ENCODE measurements at places on chromosomes 11 and 22.

DNA sequence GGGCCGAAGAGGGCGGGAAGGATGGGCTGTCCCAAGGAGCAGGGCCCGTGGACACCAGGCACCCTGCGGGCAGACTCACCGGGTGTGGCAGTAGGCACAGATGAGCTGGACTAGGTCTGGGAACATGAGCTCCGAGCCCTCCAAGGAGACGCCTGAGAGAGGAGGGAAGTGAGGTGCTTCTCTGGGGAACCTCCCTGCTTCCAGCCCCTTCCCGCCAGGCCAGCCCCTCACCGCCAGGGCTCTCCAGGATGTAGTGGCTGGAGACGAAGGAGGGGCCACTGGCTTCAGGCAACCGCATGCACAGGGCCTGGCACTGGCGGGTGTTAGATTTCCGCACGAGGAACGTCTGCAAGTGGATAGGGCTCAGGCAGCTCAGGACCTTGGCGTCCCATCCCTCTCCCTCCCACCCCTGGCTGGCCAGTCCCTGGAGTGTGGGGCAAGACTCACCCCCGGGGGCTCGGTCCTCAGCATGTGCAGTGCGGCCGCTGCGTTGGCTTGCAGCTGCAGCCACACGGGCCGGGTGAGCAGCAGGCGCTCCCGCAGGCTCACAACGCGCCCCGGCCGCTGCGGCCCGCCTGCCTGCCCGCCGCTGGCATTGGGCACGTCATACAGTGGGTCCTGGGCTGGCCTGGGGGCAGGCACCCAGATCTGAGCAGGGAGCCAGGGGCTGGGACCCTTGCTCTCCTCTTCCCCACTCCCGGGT lies 552 bp downstream of the RIN1 start:
- peak; percentile 69 for DNase-seq

DNA sequence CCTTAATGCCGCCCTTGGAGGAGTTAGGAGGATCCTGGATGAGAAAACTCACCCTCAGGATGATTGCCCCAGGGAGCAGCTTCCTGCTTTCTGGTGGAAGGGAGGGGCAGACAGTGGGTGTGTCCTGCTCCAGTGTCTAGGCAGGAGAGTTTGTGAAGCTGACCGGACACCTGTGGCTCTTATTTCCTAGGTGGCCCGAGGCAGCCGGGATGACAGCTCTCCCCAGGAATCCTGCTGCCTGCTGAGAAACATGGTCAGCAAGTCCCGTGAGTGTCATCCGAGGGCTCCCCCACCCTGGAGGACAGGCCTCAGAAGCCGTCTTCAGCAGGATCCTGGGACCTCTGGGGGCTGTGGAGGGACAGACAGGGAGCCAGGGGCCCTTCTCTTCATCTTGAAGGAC lies 50.4 kb downstream of the ST3GAL4 start:
- DNase-seq, result no peak

DNA sequence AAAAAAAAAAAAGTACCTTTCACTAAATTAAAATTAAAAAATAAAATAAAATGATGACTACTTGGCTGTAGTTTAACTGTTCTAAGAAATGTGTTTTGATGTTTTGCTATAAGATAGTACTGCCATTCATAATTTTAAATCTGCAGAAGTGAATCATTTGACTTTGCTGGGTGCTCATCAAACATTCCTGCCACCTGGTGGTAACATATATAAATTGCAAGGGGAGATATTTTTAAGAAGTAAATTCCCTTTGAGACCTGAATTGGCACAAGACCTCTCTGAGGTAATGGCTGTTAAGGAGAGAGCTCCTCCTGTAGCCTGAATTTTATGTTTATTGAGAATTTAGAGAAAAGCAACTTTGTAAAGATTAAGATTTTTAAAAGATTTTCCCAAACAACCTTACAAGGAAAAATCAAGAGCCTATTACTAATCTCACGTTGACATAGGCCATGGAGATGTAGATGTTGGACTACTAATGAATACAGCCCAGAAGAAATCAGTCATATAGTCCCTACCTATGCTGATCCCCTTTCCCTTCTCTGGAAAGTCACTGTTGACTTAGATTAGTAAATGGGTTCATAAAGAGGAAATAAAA lies 11.9 kb upstream of the NARS2 start:
- DNase-seq, result peak; percentile 24

DNA sequence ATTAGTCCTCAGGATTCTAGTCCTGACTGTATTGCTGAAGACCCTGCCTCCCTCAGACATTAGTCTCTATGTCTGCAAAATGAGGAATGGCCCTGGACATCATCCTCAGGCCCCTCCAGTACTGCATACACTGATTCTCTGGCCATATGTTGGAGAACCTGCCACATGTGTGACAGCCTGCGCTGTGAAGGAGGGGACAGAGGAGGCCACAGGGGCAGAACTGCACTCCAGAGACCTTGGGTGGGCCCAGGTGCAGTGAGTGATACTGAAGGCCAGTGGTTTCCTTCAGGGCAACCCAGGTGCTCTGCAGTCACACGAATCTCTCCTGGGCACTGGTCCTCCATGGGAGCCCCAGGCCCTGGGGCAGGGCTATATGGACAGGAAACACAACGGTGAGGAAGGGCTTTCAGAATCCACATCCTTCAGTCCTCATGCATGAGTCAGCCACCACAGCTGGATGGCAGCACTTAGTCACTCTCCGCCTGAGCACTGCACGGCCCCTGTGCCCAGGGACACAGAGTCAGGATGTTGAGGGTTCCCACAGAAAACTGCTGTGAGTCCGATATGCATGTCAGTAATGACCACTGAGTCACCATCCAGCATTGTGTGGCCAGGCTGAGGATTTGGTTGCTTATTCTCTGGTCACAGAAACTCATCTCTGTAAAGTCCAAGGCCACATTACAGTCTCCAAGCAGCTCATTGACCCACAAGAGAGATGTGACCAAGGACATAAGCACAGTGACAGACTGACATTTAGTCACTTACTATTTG lies 39.7 kb downstream of the ME3 start:
- peak; percentile 100 for DNase-seq

DNA sequence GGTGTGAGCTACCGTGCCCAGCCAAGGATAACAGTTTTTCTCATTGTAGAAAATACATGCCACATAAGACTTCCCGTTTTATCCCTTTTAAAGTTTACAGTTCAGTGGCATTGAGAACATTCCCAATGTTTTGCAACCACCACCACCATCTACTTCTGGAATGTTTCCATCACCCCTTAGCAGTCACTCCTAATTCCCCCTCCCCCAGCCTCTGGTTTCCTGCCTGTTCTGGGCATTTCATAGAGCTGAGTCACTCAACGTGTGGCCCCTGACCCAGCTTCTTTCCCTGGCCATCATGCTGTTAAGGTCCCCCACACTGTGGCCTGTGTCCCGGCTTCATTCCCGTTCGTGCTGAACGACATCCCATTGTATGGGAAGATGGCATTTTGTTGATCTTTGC lies 30.7 kb downstream of the FGF4 start:
- DNase-seq, result peak; percentile 90

GRCh38 chr11:104876324-104876723 lies 21.9 kb downstream of the CASP12 start:
- no peak for DNase-seq

- no peak for DNase-seq
Measured at GRCh38 chr22:32306561-32306960, 51.1 kb upstream of the RFPL3 start.

GRCh38 chr11:64862987-64863390 lies 15.4 kb downstream of the EHD1 start:
- DNase-seq, result peak; percentile 48

GRCh38 chr22:38614332-38615063 lies 41.7 kb downstream of the FAM227A start:
- peak; percentile 20 for DNase-seq

DNA sequence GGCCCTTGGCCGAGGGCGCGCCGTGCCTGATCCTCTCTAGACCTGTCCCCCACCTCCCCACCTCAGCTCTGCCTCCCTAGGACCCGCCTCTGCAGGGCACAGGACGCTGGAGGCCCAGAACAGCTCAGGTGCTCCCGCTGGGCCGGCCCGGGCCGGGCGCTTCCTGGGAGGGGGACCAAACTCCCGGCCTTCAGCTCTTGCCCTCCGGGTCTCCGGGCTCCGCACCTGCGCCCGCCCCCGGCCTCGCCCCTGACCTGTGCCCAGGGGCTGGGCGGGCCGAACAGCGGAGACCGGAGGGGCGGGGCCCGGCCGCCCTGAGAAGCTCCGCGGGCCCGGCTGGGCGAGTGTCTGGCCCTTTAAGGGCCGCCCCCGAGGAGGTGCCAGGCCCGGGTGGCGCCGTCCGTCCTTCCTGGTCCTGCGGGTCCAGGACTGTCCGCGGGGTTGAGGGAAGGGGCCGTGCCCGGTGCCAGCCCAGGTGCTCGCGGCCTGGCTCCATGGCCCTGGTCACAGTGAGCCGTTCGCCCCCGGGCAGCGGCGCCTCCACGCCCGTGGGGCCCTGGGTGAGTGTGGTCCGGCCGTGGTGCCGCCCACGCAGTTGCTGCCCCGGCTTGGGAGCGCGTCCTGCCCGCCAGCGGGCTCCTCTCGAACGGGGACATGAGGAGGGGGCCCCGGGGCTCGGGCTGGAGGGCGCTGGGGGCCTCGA lies at the start of gene SSH3:
TSS of gene SSH3 (plus strand) at position 399 of the 703 bp plus-strand sequence. CDS start at position 495, 96 bp downstream.
- DNase-seq, result peak; percentile 59

DNA sequence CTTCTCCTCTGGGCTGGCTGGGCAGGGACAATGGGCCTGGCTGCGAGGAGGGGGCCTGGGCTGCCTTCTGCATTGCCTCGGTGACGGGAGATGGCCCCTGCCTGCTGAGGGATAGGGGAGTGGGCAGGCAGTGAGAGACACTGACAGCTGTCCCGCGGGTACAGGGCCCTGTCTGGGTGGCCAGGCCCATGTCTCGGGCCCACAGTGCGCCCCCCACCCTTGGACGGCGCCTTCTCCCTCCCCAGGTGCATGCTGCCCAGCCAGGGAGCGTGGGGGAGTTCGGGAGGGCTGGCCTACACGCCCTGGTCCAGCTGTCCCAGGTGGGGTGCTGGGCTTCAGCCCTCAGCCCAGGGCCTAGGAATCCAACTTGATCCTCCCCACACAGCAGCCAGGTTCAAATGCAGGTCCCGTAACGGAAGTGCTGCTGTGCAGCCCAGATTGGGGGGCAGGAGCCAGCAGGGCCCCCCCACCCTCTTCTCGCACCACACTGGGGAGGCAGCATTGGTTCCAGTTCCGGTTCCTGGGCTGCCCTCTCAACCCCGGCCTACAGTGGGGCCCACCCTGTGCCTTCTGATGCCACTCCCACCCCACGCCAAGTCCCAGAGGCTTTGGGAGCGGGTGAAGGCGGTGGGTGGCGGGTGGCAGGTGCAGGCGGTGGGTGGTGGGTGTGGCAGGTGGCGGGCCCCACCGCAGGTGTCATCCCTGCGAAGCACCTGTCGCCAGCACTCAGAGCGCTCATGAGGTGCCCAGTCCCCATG lies 7.3 kb upstream of the TSSC4 start:
- DNase-seq, result no peak

DNA sequence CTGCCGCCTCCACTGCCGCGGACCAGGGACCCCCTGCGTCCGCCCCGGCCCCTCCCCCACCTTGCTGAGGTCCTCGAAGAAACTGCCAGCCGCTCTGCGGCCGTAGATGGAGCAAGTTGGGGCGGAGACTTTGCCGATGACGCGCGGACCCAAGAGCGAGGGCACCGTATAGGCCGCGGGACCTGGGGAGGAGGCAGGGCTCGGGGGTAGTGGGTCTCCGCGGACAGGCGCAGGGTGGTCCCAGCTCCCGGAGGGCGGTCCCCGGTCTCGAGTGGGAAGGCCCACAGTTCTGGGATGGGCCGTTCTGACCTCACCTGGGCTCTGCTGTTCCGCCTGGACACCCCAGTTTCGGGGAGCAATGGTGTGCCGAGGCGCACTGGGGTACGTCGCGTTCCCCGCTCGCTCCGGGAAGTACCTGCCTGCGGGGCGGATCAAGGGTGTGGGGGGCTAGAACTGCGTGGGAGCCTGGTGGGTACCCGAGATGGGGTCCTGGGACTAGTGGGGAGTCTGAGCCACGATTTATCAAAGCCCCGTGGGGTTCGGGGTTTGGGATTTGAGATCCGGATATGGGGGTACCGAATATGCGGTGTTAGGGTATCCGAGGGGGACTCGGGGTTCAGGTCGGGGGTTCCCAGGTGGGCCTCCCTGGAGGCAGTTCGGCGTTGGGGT lies 1.2 kb upstream of the TYMP start:
- DNase-seq, result peak; percentile 64

DNA sequence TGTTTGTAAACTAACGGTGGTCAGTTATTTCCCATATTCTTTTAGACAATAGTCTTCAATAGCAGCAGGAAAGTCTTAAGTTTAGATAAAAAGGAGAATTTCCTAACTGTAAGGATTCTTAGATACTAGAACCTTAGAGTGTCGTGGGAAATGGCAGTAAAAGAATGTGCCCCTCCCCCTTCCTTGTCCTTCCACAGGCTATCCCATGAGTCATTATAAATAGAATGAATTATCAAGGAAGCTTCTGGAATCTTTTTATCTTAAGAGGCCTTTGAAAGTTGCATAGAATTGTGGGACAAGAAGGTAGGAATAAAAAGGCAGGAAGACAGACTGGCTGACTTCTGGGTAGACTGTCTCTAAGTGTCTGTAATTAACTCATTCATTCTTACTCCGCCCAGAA lies 165.2 kb upstream of the TBCEL start:
- DNase-seq, result peak; percentile 53

GRCh38 chr11:130511765-130512164 lies 63.3 kb downstream of the ADAMTS15 start:
- DNase-seq, result peak; percentile 36

GRCh38 chr22:40236131-40236665 lies 58.5 kb downstream of the TNRC6B start:
- no peak for DNase-seq

- no peak for DNase-seq
Measured at GRCh38 chr22:25090225-25090890, 109.3 kb upstream of the CRYBB3 start.

- DNase-seq, result no peak
Measured at GRCh38 chr22:48504519-48505140, 1323.0 kb downstream of the BRD1 start.

GRCh38 chr11:6319001-6319703 lies 1.1 kb downstream of the CAVIN3 start:
- DNase-seq, result peak; percentile 62

GRCh38 chr11:44185522-44185921 lies 90.0 kb downstream of the EXT2 start:
- DNase-seq, result no peak

- DNase-seq, result peak; percentile 30
Measured at GRCh38 chr11:104320097-104320496, 156.2 kb upstream of the PDGFD start.

- no peak for DNase-seq
Measured at GRCh38 chr11:27227736-27228135, 135.3 kb downstream of the CCDC34 start.

DNA sequence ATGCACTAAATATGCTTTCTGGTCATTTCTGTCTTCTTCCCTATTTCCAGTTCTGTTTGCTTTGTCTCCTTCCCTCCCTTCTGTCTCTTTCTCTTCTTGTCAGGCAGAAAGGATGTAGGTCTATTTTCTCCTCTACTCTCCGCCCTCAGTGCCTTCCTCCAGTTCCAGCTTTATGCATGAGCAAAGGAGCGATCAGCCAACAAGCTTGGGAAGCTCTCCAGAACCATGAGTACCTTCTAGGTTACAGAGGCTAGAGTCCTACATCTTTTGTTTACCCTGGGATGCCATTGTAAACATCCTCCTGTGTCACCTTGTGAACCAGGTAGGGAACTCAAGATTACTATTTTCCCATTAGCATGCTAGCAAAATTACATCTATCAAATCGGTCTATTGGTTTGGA lies 7.9 kb upstream of the SPON1 start:
- DNase-seq, result no peak
